ENCODE measurements at places on chromosomes 13 and 19. TPM values are rescaled to one million over a fixed set of nuclear protein-coding genes. Genes with fewer than 3 reads are reported as not detected.

The ZNF296 gene
- total RNA-seq = under 0.01 TPM

The UNC13A gene
- total RNA-seq = 43.5 TPM

The DACT3 gene
- total RNA-seq = 14.5 TPM

The TEX30 gene
- 6.9 TPM for total RNA-seq

Data from temporal lobe (tissue), 4 donors.